Fibroblast of gingiva (primary cell): ENCODE measurements at places on chromosomes 7 and 10.

GRCh38 chr7:5557920-5558401, 134.3 kb upstream of the TNRC18 start:
- peak; percentile 42 for DNase-seq

- DNase-seq, result no peak
Measured at GRCh38 chr7:26593896-26594295, 270.5 kb downstream of the SKAP2 start.

GRCh38 chr10:18204039-18204835, 64.0 kb downstream of the CACNB2 start:
- DNase-seq, result no peak

DNA sequence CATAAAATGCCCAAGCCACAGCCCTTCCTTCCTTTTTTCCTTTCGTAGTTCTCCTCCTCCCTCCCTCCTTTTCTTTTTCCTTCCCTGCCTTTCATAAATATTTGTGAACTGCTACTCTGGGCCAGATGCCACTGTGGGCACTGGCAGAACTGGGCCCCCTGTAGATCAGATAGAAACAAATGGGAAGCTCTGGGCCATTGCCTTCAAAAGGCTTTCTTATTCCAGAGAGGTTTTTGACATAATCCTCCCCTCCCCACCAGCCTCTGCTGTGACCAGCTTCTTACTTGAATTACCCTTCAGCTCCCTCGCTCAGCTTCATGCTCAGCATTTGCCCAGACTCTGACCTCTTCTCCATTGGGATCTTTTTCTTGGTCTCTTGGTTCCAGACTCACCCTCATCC, 886.8 kb downstream of the LRMDA start:
- DNase-seq, result no peak

- no peak for DNase-seq
Measured at GRCh38 chr10:1668399-1668798, 68.9 kb downstream of the ADARB2 start.

DNA sequence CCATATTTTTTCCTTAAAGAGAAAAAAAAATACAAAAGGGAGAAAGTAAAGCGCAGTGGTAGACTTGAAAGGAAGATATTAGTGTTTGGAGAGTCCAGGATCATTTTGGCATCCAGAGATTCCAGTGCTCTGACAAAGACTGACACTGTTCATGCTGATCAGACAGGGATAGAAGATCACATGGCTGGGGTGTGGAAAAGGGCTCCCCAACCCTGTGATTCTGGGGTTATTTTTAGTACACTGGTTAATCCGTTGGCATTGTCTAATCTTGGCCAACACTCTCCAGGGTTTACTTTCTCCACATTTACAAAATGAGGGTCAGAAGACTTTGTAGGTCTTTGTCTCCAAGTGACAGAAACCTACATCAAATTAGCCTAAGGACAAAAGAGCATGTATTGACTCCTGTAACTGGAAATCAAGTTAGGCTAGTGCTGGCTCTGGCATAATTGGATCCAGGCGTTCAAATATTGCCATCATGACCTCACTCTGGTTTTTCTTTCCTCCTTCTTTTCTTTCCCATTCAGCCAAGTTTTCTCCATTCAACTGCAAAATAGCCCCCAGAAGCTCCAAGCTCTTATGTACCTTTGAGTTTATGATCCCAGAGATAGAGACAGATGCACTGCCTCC, 181.6 kb downstream of the PHTF2 start:
- DNase-seq, result no peak

- no peak for DNase-seq
Measured at GRCh38 chr7:7751243-7752092, 33.1 kb upstream of the RPA3 start.

GRCh38 chr10:3714531-3714930, 70.5 kb downstream of the KLF6 start:
- DNase-seq, result no peak

DNA sequence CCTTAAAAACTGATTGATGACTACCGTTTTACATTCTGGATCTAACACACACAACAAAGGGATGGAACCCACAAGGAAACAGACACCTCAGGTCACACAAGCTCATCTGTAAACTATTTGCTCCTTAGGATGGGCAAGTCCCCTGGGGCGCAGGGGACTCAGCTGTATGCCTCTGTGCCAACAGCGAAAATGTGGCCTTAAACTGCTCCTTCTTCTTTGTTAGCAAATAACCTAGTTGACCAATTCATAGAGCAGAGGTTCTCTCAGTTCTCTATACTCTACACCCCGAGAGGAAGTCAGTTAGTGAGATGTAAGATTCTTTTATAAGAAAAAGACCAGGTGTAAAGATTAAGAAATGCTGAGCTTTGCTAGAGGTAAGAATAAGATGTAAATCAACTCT, 181.9 kb upstream of the PRSS58 start:
- DNase-seq, result no peak

- DNase-seq, result peak; percentile 56
Measured at GRCh38 chr10:19977097-19977521, 160.9 kb downstream of the PLXDC2 start.
